ENCODE measurements at places on chromosomes 4 and X.

DNA sequence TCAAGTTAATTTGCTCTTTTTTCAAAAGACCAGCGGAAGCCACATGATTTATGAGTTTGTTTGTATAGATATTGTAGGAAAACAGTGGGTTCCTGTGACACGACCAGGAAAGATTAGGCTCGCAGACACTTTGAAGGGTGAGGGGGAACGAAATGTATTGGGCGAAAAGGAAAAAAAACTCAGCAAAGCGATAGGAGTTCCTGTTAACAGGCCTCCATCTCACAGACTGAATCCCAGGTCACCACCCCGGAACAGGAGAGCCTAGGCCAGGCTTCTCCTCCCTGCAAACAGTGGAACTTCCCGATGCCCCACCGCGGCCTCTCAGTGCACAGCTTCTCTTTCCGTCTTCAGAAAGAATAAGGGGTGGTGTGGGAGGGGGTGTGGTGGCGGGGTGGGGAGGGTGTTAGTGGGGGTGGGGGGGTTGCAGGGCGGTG lies 181.8 kb upstream of the GPRIN3 start:
- DNase-seq: no peak

- DNase-seq: no peak
Measured at GRCh38 chr4:101417046-101417445, 69.7 kb upstream of the PPP3CA start.

DNA sequence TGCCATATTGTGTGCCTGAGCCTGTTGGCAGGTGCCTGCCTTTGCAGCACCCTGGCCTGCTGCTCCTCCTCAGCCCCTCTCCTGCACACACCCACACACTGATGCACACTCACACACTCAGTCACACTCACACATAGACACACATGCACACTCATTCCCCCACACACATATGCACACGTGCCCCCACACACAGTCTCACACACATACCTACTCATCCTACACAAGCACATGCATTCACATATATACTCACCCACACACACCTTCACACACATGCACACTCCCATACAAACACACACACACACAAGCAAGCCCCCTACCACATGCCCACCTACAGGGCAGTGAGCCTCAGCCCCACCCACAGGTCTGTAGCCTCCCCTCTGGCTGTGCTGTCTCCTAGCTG lies 245.0 kb downstream of the EVC2 start:
- no peak for DNase-seq

GRCh38 chr4:140944572-140944971 lies 188.4 kb upstream of the TBC1D9 start:
- DNase-seq: no peak

DNA sequence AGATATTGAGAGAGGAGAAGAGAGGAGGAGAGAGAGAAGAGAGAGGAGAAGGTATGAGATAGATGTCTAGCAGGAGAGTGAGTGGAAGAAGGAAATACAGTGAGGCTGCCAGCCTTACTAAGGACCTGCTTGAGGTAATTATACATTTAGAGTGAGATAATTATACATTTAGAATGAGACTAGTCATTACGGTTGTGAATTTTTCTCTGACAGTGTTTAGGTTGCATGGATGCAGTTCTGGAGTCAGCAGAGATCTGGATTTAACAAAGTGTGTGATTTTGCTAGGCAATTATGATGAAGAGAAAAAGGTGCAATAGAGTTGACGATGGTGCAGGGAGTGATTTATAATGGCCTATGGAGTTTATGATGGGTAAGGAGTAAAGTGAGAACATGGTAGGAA lies 187.1 kb upstream of the ARX start:
- no peak for DNase-seq

DNA sequence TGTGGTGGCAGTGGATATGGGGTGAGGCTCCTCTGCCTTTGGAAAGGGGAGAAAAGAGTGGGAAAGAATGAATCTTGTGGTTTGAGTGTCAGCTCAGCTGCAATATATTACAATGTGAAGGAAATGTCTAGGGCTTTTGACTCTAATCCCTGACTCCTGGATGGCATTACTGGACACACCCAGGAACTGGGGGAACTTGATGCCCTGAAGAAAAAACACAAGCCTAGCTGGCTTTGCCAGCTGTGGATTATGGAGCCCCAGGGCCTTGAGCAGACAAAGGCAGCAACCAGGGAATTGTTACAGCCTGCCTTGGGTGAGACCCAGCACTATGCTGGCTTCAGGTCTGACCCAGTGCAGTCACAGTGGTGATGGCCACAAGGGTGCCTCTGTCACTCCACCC lies 57.1 kb upstream of the CYSLTR1 start:
- DNase-seq: no peak

- no peak for DNase-seq
Measured at GRCh38 chrX:25285598-25285997, 269.8 kb upstream of the ARX start.

GRCh38 chr4:52869656-52870055 lies 7.5 kb downstream of the RASL11B start:
- no peak for DNase-seq

DNA sequence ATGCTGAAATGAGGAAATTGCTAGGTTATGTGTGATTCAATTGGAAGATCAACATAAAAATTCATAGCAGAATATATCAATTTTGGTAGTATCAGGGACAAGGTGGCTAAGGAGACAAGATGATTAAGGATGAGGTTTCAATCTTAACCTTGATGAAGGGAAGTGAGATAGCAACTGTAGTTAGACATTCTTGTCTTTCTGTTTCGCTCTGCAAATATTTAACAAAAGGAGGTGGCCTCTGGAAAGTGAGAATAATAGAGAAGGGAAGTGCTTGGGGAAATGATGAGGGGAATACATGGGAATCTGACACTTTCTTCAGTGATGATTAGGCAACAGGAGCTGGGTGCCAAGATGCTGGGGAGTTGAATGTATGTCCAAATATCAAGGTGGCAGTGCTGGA lies 337.1 kb upstream of the PUDP start:
- DNase-seq: no peak

- DNase-seq: no peak
Measured at GRCh38 chr4:6368601-6369000, 99.0 kb downstream of the WFS1 start.

DNA sequence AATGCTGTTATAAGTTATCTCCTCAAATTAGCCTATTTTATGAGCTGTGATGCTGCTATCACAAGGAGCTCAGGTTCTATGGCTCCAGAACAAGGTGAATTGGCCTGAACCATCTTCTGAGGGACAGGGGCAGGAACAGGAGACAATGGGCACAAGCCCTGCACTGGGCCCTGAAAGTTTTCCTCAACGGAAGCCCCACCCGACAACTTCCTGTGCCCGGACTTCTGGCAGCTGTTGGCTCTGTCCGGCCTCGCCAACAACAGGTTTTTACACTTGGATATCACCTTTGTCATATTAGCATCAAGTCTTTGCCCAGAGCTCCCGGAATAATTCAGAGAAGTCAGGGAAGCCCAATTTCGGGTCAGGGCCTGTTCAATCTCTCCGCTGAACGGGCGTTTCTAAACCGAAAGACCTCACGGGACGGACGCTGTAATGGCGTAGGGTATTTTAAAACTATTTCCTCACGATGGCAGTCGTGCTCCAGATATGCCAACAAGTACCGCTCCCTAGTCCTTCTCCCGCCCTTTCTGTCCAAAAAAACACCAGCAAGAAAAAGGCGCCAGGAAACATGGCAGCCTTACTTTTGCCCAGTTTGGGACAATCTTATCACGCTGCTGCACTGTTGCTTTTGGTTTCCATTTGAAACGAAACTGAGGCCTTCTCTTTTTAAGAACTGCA lies 201.0 kb upstream of the STK26 start:
- DNase-seq: no peak

DNA sequence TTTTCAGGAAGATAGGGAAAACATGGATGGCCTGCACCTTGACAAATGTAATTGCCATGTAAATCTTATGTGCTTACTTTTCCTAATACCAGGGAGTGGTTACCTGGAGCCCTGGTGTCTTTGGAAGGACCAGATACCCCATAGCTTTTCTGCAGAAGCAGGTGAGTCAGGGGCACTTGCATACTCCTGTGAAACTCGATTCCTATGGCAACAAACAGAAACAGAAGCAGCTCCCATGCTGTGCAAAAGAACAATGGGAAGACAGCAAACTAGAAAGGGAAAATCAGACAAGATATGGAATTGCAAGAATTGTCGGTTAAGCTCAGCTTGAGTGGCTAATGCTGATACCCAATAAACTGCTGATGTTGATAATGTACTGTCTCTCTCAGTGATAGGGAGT lies 117.4 kb upstream of the AFF2 start:
- no peak for DNase-seq

- no peak for DNase-seq
Measured at GRCh38 chr4:52877036-52877435, 14.9 kb downstream of the RASL11B start.

DNA sequence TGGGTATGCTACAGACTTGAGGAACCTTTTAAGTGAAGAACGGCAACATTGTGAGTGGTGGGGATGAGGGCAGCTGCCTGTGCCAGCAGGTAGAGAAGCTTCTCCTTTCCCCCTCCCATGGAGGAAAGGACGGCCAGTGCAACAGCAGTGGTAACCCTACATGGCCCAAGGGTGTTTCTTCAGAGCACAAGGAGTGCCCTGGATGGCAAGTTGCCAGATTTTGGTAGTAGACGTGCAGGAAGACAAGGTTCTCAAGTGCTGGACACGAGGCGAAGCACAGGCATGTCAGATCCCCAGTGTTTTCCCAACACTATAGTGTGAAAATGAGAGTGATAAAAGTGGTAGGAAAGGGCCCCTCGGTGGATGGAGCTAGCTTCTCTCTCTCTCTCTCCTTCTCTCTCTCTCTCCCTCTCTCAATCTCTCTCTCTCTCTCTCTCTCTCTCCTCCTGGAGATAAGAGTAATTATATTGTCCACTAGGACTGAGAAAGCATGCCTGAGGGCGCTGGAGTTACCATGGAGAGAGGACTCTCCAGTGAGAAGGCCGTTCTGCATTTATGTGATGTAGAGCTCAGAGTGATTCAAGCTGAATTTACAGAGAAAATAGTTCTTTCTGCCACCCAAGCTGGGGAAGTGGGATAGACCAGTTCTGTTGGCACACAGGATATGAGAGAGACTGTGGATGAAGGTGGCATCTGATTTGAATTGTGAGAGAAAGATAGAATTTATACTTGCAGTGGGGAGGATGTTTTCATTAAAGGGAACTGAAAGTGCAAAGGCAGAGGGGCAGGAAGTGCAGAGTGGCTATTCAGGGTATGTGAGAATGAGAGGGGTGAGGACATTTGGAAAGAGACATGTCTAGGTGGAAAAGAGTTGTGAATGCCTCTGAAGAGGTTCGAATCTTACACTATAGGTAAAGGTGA lies 25.7 kb upstream of the TRPC3 start:
- DNase-seq: no peak

GRCh38 chrX:82816001-82816400 lies 692.1 kb upstream of the POU3F4 start:
- no peak for DNase-seq

- no peak for DNase-seq
Measured at GRCh38 chrX:6861456-6861855, 286.1 kb upstream of the STS start.

GRCh38 chrX:138858438-138858837 lies 146.9 kb upstream of the FGF13 start:
- no peak for DNase-seq

DNA sequence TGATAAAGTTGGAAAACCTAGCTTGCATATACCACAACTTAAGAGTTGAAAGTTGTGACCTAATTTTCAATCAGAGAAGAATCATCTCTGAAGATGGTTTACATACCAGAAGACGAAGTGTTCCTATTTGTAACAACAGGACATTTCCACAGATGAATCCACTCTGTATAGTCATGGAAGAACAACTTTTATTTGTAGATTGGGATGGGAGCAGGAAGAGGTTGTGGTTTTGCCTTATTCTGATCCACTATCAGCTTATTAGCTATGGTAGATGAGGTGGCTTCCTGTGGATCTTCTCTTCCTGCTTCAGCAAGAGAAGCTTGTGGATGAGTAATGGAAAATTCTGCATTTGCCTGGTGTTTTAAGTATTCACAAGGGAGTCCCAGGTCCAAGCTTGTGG lies 18.6 kb upstream of the SUPT20HL1 start:
- peak; percentile 3 for DNase-seq

Data from GOT3 (cell line).